ENCODE measurements at places on chromosomes 6 and 20.

- no peak for DNase-seq
Measured at GRCh38 chr20:24208652-24209051, 220.1 kb upstream of the GGTLC1 start.

DNA sequence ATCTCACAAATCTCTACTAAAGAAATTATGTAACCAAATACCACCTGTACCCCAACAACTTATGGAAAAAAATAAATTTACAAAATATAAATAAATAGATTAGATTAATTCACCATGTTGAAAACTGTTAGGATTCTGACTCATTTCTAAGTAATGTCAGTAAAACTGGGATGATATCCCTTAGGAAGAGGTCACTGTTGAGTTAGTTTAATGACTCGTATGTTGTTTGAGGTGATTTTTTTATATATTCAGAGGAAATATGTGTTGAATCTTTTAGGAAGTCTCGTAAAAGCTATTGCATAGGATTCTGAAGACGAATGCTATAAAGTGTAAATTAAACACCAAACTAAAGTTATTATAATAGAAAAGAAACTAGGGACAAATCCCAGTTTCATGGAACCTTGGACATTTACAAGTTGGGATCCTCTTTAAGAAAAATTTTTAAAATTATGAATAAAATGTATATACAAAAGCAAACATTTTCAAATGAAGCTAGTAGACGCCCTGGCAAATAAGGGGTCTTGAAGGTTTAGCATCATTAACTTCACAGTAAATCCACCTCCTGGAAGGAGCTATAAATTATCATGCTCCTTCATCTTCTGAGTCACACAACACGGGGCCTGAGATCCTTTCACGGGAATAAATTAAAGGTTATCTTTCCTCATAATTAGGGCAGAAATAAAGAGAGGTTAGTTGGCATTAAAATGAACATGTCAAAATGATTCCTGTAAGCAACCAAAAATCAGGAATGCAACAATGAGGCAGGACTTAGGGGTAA lies 37.0 kb upstream of the POU3F2 start:
- DNase-seq: no peak

DNA sequence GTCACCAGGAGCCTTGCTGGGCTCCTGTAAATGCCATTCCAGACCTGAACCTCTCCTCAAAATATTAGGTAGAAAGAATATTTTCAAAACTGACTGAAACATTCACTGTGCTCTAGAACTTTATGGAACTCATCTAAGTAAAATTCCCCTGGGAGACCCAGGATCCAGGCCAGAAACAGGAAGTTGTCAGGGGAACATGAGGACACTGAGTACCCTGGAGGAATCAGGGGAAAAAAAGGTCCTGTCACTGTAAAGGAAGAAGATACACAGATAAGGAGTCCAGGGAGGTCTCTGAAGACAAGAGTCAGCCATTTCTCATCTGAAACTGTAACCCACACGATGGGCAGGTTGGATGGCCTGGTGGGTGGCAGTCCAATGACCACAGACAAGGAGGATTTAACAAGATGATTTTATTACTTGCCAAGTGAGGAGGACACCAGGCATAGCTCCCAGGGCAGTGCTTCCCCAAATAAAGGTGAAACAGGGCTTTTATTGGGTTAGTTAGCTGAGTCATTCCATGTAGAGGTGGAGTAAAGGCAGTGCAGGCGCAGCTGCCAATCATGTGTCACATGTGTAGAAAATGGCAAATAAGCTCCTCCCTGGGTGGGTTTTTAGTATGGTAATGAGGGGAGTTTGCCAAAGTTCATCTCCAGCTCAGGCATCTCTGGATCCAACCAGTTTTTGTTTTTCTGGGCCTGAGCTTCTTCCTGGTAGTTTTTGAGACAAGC lies 138.5 kb downstream of the RCAN2 start:
- no peak for DNase-seq

- DNase-seq: no peak
Measured at GRCh38 chr20:48378976-48379675, 448.7 kb downstream of the PREX1 start.

GRCh38 chr20:46308258-46309157 lies at the start of gene CDH22:
TSS of gene CDH22 (minus strand) at chr20:46308498. CDS start at chr20:46251294, 57,204 bp downstream.
- DNase-seq: peak; percentile 96

- DNase-seq: no peak
Measured at GRCh38 chr20:2348336-2348735, 32.4 kb upstream of the TGM6 start.

DNA sequence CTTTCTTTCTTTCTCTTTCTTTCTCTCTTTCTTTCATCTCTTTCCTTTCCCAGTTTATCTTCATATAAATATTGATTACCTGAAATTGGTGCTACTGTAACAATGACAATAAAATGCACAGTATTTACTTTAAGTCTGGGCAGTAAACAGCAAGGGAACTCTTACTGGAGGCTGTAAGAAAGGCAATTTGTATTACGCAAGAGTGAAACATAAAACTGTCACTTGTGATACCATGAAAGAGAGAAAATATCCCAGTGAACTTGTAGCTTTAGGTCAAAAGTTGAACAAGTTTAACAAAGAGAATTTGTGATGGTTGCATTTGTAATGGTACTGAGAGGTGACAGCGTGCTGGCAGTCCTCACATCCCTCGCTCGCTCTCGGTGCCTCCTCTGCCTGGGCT lies 80.0 kb downstream of the EYS start:
- DNase-seq: no peak

DNA sequence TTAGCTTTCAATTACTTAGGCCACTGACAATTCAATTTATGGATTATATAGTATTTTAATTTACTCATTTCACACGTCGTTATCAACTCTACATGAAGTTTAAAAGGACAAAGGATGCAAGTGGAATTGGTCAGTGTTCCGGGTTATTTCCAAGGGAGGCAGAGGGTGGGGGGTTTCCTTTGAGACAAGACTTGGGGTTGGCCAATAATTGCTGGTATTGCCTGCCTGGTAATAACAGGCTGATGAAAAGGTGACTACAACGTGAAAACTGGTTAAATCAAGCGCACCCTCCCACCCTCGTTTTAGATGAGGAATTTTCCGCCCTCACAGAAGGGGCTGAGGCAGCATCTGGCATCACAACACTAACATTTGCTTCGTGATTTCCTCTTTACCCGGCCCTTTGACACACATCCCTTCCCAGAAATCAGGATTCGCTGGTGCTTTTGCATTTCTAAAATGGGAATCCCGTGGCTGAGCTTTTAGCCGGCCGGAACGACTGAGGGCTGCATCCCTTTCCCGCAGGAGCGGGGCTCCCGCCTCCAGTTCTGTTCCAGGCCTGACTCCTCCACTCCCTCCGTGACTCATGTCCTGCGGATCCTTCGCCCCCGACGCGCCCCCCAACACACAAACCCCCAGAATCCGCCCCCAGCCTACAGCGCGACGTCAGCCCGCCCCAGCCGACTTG lies 999 bp upstream of the PIM1 start:
- DNase-seq: peak; percentile 33
